ENCODE measurements at places on chromosomes 16 and 17.
A peak's percentile ranks its signal among the peaks of the same experiment; 100 is the strongest.

DNA sequence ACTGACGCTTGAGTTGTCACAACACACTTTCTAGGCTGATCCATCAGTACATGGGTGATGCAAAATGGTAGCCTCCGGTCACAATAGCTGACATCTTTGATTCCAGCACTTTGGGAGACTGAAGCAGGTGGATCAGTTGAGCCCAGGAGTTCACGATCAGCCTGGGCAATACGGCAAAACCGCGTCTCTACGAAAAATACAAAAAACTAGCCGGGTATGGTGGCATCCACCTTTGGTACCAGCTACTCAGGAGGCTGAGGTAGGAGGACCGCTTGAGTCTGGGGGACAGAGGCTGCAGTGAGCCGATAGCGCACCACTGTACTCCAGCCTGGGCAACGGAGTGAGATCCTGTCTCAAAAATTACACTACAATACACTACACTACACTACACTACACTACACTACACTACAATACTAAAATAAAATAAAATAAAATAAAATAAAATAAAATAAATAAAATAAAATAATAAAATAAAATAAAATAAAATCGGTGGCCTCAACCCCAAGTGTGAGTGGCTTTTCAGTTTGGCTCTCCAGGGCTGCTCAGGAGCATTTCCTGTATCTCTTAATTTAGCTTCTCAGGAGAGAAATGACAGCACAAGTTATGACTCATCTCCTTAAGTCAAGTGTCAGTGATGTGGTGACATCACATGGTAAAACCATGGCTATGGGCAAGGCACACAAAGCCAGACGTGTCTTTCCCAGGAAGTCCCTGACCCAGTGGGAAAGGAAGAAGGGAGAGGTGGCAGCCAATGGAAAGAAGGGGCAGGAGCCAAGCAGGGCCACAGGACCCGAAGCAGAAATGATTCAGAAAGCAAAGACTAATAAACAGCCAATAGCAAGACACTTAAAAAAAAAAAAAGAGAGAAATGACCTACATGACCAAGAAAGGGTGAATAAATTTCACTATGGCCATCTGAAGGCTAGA is 75.3 kb upstream of the TBC1D3K start:
- DNase-seq = no peak

- no peak for DNase-seq
Measured at GRCh38 chr17:11391134-11391533, 150.1 kb downstream of the SHISA6 start.

DNA sequence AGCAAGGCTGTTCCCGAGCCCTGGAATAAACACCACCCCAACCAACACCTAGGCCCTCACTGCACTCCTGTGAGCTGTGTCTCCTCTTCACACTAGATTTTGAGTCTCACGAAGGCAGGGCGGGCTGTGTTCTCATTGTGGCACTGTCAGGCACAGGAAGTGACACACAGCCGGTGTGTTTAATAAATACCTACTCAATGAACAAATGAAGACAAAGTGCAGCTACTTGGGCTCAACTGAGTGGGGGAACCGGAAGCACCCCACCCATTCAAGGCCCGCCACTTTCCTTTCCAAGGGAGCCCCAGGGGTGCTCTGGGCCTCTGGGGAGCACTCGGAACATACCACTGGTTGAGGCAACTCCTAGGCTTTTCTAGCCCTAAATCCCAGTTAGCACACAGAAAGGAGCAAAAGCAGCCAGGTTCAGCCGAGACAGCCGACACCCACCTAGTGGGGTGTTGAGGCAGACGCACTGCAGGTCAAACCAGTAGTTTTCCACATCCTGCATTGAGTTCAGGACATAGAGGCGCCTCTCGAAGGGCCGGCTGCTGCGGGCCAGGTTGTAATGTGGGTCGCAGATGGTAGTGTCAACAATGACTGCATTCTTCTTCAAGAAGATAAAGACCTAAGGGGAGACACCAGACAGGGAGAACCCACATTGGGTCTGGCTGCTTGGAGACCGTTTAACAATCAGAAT is 57.7 kb downstream of the GTF3C1 start:
- DNase-seq = no peak

DNA sequence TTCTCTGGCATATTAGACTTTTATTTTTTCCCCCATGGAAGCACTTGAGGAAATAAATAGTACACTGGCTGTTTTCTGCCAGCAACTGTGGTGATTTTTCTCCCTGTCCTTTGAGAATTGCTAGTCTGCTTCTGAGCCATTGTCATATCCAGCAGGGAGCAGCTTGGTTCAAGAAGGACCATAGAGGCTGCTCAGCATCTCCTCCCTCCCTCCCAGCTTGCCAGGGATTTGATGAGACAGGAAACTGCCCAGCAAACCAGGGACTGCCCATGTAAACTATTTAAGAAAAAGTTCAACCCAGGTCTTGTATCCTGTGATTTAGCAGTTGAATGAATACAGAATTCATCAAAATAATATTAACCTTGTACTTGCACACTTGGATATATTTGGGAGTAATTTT is 39.5 kb downstream of the CYB5B start:
- DNase-seq = no peak

DNA sequence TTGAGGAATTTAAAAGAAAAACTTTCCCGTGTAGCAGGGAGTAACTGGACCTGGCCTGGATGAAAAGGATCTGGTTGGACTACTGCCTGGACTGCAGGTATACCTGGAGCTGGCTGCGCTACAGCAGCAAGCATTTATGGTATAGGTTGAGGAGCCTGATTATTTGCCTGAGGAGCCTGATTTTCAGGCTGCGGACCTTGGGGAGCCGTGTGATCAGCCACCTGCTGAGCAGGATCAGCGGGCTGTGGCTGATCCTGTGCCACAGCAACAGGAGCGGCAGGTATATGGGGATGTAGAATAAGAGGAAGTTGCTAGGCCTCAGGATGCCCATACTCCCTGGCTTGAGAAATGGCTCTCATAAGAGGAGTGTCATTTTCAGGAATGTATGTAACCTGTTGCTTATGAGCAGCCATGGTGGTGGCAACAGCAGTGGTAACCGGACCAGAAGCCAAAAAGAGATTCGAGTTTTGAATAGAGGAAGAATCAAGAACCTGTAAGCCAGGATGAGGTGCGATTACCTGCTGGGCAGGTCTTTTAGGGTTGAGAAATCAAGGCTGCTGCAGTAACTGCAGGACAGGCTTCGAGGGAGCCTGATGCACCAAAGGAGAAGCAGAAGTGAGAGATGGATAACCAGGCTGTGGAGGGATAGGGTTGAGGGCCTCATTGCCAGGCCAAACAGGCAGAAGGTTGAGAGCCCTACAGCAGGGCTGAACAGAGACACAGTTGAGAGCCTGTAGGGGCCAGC is 60.9 kb upstream of the ARL4D start:
- no peak for DNase-seq

- no peak for DNase-seq
Measured at GRCh38 chr16:56600398-56600999, 7.9 kb upstream of the MT2A start.

- DNase-seq = no peak
Measured at GRCh38 chr16:4580250-4580649, 24.1 kb downstream of the C16orf96 start.

DNA sequence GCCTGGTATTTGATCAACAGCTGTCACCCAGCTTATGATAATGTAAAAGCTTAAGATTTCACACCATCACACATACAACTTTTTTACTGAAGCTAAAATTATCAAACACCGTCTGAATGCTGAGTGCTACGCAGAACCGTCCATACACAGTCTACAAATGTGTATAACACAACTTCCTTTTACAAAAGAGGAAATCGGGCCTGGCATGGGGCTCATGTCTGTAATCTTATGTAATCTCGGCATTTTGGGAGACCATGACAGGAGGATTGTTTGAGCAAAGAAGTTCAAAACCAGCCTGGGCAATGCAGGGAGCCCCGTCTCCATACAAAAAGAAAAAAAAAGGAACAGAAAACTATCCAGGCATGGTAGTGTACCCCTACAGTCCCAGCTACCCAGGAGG is 19.6 kb upstream of the QRICH2 start:
- no peak for DNase-seq

DNA sequence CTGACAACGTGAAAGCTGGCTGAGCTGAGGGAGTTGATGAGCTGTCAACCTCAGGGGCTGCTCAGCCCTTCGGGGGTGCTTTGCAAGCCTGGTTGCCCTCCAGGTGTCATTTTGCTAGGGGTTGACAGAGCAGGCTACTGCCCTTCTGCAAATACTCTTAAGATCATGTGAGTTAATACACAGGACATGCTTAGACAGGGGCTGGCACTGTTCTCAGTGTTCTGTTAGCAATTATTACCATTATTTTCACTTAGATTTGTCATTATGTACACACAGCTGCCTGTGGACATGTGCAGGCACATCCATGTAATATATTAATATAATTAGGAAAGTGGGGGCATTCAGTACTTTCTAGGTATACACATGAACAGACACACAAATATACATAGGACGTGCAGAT is 554.3 kb upstream of the HSBP1 start:
- no peak for DNase-seq

- DNase-seq = no peak
Measured at GRCh38 chr16:48381201-48381600, 4.0 kb downstream of the SIAH1 start.

- DNase-seq = no peak
Measured at GRCh38 chr17:28550858-28551257, 1.6 kb downstream of the UNC119 start.

- peak; percentile 76 for DNase-seq
Measured at GRCh38 chr17:73309727-73310596, 1.8 kb downstream of the CDC42EP4 start.

- no peak for DNase-seq
Measured at GRCh38 chr16:70162041-70162451, 11.5 kb upstream of the CLEC18C start.

GRCh38 chr17:17067257-17067656 is 25.0 kb downstream of the MPRIP start:
- no peak for DNase-seq

DNA sequence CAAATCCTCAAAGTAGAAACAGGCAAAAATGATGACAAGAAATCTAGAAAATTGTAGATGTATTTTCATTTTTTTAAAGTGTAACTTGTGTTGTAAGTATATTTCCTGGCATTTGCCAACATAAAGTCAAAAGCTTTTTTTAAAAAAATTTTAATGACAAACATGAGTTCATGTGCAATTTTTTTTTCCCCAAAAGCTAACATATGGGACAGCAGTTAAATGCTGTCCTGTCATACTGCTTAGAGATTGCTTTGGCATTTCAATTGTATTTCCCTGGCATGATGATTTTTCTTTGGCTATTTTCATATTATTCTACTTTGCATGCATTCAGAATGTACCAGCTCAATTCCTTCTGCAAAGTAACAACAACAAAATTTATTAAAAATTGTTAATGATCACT is 24.5 kb upstream of the CPPED1 start:
- no peak for DNase-seq

DNA sequence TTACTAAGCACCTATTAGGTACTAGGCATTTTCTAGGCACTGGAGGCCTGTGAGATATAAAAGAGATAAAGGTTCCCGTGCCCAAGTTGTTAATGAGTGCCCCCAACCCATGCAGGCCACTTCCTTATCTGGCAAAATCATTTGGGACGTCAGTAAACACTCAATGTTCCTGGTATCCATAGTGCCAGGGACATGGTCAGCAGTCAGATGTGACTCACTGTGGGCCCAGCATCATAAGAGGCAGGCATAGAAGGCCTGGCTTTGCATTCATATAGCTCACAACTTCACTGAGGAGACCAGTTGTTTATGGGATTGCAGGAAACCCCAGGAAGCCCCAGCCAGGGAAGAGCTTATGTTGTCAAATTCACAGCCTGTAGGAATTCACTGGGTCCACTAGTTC is 81.1 kb downstream of the MRC2 start:
- DNase-seq = no peak

DNA sequence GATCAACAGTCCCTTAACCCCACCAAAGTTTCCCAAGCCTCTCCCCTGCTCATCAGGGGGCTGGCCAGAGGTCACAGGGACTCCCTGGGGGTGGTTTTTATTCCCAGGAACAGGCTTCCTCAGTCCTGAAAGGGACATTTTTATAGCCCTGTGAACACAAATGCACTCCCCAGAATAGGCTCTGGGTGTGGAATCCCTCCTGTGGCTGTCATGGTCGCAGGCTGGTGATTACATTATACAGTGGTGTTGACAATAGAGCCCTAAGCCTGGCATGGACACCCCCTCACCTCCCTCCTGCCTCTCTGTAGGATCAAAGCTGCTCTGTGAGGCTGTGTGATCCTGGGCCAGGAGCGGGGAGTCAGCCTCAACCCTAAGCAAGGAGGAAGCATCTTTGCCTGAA is 1.4 kb upstream of the CA4 start:
- no peak for DNase-seq

GRCh38 chr16:68408967-68409366 is 39.3 kb downstream of the SMPD3 start:
- no peak for DNase-seq

DNA sequence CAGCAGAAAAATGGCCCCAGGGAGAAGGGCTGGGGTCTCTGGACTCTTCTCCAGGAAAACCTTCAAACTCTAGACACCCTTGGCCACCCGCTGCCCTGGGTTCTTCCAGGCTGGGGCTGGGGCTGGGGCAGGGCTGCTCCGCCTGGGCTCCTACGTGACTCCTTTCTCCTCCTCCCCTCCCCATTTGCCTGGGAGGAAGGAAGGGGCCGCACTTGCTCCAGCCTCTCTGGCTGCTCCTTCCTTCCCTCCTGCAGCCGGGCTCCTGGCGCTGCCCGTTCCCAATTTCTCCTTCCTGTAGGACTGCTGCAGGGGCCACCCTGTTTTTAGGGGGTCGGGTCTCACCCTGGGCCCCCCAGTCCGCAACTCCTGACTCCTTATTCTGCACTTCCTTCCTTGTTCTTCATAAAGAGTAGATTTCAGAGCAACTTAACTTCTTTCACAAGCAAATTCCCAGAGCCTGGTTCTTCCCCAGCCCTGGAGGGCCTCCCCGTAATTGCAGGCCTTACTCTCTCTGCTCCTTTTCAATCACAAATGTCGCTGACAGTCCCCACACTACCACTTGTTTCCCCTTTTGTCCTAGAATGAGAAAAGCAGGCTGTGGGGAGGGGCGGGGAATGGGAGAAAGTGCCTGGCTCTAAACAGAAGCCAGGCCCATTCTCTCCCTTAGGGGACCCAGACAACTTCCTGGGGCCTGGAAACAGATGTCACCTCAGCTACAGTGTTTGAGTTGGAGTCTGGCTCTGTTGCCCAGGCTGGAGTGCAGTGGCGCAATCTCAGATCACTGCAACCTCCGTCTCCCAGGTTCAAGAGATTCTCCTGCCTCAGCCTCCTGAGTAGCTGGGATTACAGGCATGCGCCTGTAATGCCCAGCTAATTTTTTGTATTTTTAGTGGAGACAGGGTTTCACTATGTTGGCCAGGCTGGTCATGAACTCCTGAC is 137.8 kb downstream of the ENGASE start:
- no peak for DNase-seq

DNA sequence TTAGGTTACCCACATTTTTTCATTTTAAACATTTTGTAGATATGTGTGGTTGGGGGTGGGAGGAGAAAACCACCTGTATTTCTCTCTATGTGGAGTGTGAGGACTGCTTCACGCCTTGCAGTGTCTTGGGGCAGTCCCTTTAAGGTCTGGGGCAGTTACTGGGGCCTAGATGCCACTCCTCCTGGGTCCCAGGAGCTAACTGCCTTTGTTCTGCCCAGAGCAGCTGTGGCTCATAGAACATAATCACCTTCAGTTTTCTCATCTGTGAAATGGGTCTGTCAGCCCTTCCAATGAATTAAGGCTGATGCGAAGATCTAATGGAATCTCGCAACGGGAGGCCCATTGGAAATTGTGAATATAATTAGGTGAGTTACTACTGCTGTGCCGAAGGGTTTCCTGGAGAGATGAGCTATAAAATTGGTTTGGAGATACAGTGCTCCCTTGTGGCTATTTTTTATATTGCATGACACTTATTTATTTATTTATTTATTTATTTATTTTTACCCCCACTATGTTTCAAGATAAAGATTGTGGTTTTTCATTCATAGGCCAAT is 22.9 kb downstream of the DHRS7C start:
- no peak for DNase-seq

Data from liver (tissue), 10 donors.